ENCODE measurements at places on chromosomes 12 and 14.
A peak's percentile ranks its signal among the peaks of the same experiment; 100 is the strongest.

GRCh38 chr12:96980991-96981414 lies 73.9 kb downstream of the NEDD1 start:
- DNase-seq: no peak

- DNase-seq: no peak
These were observed 43.8 kb upstream of the YAF2 start for GRCh38 chr12:42281844-42282243.

DNA sequence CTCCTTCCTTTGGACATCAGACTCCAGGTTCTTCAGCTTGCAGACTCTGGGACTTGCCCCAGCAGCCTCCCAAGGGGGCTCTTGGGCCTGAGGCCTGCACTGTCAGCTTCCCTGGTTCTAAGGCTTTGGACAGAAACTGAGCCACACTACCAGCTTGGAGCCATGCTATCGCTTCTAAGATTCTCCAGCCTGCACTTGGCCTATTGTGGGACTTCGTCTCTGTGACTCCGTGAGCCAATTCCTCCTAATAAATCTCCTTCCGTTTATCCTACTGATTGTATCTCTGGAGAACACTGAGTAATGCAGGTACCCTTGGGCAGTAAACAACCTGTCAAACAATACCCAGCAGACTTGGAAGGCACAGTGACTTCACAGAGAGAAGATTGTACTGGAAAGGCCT lies 24.9 kb upstream of the RHOJ start:
- DNase-seq: no peak

DNA sequence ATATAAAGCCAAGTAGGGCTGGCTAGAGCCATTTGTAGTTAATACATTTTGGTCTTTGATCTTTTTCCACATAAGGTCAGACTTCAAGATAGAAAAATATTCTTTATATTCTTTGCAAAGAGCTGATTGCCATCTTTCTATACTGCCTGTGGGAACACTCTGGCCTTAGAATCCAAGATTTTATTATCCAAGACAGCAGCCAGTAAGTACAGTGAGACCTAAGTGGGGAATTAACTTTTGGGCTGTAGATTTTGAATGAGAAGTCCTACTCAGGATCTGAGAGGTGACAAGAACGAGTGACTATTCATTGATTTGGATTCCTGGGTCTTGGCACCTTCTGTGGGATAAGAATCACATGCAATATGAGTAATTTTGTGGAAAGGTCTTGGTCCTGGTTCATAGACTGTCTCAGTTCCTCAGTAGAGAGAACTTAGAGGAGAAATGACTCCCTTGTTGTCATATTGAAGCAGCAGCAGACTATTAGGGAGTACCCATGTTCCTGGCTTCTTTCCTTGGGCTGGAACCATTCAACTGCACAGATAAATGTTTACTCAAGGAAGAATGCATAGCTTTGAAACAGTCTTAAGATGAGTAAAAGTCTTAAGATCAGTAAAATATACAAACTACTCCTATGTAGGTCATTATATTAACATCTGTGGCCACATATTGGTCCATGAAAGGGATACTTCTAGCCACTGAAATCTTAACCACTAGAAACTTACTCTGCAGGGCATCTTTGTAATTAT lies 353.8 kb downstream of the RAD51B start:
- no peak for DNase-seq

GRCh38 chr12:105335856-105336255 lies 5.4 kb downstream of the C12orf75 start:
- DNase-seq: no peak

GRCh38 chr14:76918782-76919394 lies 92.7 kb downstream of the LRRC74A start:
- DNase-seq: peak; percentile 95

GRCh38 chr12:94150240-94151121 lies 2.1 kb downstream of the PLXNC1 start:
- no peak for DNase-seq

DNA sequence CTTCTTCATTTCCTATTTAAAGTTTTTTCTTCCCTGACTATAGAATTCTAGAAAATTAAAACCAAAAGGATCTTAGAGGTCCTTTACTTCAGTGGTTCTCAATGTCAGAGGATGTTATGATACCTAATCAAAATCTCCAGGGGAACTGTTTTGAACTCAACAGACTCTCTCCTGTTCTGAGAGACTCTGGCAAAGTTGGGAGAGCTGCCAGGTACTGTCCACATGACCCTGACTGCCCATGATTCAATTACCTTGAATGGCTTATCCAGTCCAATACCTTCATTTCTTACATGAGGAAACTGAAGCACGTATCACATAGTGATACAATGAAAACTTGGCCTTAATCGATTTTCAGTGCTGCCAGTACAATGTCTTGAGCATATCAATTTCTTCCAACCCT lies 16.6 kb downstream of the ALKBH1 start:
- no peak for DNase-seq

DNA sequence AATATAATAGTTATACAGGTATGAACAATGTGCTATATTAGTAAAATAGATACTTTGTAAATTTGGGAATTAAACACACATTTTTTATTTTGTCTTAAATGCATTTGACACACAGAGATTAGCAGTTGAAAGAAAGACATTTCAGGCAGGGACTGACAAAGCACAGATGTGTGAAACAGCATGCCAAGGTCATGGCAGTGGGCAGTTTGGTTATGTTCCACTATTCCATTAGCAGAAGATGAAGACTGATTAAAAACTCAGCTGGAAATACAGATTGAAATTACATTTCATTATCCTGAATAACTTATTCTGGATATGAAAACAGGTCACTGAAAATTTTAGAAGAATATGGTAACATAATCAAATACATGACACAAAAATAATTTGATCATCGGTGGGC lies 669.8 kb upstream of the LRFN5 start:
- DNase-seq: no peak

GRCh38 chr14:87687420-87687819 lies 305.6 kb downstream of the GALC start:
- no peak for DNase-seq

DNA sequence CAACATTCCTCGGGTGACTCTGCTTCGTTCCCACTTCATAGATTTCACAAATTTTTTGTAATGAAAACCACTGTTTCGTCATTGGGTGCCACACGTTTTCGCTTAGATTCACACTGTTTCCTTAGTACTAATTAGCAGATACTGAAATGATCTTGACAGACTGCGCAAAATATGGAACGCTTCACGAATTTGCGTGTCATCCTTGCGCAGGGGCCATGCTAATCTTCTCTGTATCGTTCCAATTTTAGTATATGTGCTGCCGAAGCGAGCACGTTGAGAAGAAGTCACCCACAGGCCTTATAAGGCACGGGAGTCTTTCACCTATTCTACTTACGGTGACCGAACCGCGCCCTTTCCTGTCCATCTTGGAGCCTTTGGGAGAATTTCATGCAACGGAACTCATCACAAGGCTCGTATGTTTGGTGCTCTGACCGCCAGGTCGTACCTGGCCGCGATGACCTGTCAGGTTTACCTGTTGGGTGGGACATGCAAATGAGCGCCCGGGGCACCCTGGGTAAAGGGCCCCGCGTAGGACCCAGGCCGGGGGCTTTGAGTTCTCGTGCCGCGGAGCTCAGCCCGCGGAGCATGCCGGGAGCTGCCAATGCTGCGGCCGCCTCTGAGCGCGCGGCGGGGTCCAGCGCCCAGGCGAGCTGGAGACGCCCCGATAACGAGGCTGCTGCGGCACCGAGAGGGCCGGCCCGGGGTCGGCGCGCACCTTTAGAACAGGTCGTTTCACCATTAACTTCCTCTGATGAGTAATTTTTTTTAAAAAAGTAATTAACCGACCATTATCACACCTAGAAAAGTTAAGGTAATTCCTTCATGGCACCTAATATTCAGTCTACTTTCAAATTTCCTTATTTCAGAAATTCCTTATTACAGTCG lies at the start of gene RNU6-8:
RNU6-8 (minus strand) TSS at position 272 of the 885 bp plus-strand sequence.
- peak; percentile 60 for DNase-seq

- DNase-seq: no peak
These were observed 60.8 kb downstream of the RASSF3 start for GRCh38 chr12:64670919-64671639.

- DNase-seq: no peak
These were observed 22.3 kb downstream of the FBLN5 start for GRCh38 chr14:91925001-91925726.

- no peak for DNase-seq
These were observed 22.8 kb upstream of the SDR39U1 start for GRCh38 chr14:24465368-24465767.

- no peak for DNase-seq
These were observed 140.4 kb downstream of the RBM19 start for GRCh38 chr12:113825705-113826104.

DNA sequence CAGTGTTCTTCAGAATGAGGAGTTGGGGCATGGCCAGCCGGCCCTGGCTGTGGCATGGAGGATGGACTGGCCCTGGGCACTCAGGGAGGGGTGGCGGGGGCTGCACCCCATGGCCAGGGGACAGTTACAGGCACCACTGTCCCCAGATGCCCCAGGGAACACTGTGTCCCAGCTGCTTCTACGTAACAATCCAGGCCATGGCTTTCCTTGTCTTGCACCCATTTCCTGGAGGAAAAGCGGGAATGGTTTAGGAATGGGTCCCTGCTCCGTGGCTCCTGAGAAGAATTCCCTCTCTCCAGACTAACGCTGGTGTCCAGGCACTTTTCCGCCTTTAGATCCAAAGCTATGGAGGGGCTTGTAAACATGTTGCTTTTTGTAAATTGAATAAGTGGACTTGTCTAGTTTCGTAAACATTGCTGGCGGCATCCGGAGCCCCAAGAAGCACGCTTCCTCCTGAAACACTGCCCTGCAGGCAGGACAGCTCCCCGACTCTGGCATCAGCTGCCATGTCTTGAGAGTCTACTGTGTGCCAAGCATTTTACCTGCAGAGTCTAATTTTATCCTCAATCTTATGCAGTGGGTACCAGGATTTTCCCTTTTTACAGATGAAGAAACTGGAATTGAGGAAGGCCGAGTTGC lies 238.3 kb downstream of the SLC41A2 start:
- DNase-seq: no peak
